ENCODE measurements at places on chromosomes 3 and 15.

- no peak for DNase-seq
Observed at GRCh38 chr3:12894629-12895028, 53.3 kb upstream of the RPL32 start.

GRCh38 chr3:11616551-11616950, 27.2 kb downstream of the VGLL4 start:
- no peak for DNase-seq

DNA sequence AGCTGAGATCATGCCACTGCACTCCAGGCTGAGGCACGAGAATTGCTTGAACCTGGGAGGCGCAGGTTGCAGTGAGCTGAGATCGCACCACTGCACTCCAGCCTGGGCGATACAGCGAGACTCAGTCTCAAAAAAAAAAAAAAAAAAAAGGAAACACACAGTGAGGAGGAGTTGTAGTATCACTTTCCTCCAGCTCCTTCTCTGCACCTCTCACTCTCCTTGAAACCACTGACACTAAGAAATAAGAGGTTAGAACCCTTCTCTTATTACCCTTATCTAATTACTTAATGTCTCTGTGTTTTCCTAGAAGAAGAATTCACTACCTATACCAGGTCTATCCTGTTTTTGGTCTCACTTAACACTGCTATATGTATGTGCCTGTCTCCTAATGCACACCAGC, 31.7 kb downstream of the RAB27A start:
- no peak for DNase-seq

- peak; percentile 20 for DNase-seq
Observed at GRCh38 chr15:41115161-41115651, 874 bp downstream of the INO80 start.

DNA sequence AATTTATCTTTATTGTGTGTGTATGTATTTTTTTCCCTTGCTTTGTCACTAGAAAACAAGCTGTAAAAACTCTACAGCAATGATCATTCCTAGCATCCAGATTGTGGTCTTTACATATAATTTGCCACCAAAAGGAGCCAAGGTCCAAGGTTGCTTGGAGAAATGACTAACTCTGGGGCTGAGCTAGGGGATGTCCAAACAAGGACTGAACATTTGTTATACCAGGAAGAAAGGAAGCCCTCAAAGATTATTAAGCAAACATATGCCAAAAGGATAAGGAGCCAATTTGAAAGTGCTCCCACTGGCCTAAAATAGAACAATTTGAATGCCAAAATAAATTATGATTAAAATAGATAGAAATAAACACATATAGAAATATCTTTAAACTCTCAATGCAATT, 293.3 kb downstream of the ZIC1 start:
- DNase-seq, result no peak

- DNase-seq, result no peak
Observed at GRCh38 chr3:16252988-16253387, 11.8 kb downstream of the DPH3 start.

- no peak for DNase-seq
Observed at GRCh38 chr3:14220933-14221332, 42.3 kb downstream of the LSM3 start.

DNA sequence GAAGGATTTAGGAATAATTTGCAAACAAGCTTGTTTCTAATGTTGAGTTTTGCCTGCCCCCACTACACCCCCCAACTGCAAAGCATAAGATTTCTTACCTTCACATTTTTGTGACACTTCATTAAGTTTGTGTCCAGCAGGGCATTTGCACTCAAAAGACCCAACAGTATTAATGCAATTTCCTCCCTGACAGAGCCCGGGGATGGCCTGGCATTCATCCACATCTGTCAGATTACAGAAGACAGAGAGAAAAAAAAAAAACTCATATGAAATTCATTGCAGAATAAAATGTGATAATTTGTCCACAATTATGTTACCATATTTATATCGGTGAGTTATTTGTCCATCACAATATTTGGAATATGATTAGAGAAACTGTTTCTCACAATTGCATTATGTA, 111.5 kb downstream of the FBN1 start:
- DNase-seq, result no peak

DNA sequence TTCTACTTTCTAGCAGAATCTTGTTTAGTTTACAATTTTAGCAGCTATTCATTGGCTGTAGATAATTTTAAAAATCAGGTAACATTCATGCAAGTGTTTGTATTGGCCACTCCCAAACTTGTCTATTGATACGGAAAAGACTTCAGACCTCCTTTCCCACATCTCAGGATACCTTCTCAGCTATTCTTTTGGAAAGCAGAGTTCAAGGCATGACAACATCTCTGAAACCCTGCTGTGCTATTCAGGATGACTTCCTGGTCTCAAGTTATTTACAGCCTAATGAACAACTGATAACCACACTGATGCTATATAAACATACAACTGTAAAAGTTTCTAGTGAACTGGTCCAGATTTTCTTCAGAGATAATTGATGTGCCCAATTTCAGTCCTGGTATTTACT, 55.8 kb downstream of the DZIP3 start:
- DNase-seq, result no peak

DNA sequence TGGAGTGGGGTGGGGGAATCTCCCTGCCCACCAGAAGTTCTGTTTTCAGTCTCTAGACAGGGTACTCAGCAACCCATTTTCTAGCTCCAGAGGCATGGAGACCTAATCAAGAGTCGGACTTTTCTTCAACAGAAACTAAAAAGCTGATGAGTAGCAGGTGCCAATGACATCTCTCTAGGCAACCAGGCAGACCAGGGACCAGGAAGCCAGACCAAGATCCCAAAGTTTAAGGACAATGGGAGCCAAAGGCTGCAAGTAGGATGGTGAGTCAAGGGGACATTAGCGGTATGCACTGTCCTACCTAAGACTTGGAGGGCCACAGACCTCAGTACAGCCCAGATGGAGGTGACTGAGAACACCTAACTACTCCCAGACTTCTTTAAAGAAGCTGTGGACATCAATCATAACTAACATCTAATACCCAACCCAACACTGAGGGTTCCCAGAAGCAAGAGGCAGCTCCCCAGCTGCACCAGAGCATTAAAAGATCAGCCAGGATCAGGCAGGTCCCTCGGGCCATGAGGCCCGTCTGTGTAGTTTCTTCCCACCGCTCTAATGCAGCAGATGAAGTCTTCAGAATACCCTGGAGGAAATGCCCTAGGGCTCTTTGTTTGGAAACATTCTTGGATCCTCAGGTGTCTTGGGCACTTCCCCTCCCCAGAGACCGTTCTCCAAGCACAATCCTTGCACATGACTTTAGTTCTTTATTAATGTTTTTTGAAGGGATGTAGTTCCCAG, 979 bp downstream of the CCDC71 start:
- no peak for DNase-seq

- no peak for DNase-seq
Observed at GRCh38 chr3:127781411-127782001, 40.8 kb downstream of the MGLL start.

- DNase-seq, result no peak
Observed at GRCh38 chr3:15903759-15904720, 106.3 kb upstream of the ANKRD28 start.

DNA sequence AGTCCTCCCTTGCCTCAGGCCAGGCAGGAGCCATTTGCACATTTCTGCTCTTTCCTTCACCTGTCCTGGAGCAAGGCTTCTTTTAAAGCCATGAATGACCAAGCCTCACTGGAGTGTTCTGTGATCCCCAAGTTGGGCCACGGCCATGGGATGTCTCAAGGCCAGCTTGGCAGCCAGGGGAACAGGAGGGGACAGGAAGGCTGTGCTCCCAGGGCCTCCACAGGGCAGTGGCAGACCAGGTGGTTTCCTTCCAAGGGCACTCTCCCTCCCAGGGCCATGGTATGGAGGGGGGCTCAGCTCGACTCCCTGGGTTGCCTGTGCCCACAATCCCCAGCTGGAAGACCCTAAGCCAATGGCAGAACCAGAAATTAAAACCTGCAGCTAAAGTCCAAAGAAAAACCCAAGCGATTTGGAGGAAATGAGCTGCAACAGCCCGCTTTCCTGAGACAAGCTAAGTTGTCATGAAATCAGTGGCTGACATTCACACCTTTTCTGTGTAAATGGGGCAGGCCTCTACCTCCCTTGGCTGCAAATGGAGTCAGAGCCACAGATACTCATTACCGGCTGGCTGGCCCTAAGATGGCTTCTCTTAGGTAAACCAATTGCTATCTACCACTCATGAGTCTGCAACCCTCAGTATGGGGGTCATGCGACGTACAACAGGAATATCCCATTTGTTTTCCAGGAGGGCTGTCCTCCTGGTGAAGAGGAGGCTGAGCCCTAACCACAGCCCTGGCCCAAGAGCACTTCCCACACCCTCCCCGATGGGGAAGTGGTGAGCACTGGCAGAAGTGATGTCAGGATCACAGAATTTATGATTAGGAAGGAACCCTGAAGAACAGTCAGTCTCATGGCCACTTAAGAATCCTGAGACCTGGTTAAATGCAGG, 83.3 kb downstream of the SNRK start:
- DNase-seq, result no peak

DNA sequence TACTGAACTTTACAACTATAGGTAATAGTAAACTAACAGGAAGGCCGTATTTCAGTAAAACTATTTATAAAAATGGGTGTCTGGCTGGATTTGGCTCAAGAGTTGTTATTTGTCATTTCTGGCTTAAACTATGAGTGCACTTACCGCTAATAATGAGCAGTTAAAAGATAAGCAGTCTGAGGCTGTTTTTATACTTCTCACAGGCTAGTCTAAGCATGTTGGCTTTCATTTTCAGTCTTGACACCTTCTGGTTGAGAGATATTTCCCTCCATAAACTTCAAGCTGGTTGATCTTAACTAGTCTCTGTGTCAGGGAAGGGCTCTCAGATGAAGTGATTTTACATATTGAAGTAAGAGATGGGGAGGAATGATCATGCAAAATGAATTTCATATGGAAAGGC, 96.1 kb downstream of the RSRC1 start:
- DNase-seq, result no peak

DNA sequence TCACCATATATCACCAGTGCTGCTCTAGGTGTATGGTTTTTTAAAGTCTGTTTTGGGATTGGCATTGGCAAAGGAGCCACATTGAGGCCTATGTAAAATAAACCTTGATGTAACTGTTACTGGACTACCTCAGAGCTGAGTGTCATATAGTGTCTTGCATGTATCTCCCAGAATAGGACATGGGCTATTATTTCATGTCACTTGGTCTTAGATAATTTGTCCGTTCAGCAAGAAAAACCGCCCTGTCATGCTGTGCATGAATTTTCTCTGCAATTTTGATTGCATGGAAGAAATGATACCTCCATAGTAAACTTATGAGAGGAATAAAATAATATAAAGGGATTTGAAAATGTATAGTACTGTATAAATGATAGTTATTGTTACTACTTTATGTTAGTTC, 59.6 kb downstream of the RNF13 start:
- DNase-seq, result no peak

GRCh38 chr15:63085289-63085688, 36.4 kb upstream of the LACTB start:
- DNase-seq, result no peak

GRCh38 chr3:58824285-58824684, 157.7 kb upstream of the FAM3D start:
- DNase-seq, result no peak

DNA sequence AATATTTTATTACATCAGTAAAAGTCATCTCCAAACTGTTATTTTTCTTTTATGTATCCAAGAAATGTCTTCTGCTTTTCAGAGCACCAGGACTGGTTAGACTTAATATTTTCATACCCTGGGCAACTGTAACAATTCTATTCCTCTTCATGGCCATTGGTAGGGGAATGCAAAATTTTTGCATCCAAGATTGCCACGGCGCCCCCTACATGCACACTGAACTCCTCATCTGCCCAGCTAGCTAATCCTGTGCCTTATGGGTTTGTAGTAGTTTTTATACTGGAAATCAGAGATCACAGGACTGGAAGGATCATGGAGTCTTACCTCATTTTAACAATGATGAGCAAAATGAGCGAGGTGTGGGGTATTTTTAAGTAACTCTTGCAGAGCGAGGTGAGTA, 74.2 kb downstream of the CRTC3 start:
- no peak for DNase-seq

- DNase-seq, result no peak
Observed at GRCh38 chr3:25663869-25664811, 567 bp downstream of the TOP2B start.

DNA sequence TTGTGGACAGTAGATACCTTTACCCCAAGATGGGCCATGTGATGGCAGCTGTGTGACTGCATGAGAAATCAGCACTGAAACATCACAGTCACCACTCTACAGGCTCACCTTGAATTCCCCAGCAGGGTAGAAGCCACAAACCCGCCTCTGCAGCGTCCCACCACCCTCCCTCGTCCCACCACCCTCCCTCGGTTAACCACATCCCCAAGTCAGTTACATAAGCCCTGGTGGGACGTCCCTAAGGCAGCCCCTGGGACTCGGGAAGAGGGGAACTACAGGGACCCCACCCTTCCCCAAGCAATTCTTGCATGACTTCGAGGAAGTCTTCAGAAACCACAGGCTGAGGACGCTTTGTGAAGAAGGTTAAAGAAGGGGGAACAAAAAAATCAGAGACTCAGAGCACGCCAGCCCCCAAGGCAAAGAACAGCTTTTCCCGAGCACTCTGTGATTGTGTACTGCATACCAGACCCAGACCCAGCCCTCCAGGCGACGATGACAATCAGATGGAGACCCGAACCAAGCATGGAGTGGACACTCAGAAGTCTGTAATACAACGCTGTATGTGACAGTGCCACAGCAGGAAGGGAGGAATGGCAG, 60.5 kb downstream of the SH3BP5 start:
- DNase-seq, result no peak

GRCh38 chr15:77588126-77588525, 44.6 kb downstream of the LINGO1 start:
- no peak for DNase-seq

GRCh38 chr3:169660709-169661360, 2.7 kb downstream of the MECOM start:
- DNase-seq, result no peak

DNA sequence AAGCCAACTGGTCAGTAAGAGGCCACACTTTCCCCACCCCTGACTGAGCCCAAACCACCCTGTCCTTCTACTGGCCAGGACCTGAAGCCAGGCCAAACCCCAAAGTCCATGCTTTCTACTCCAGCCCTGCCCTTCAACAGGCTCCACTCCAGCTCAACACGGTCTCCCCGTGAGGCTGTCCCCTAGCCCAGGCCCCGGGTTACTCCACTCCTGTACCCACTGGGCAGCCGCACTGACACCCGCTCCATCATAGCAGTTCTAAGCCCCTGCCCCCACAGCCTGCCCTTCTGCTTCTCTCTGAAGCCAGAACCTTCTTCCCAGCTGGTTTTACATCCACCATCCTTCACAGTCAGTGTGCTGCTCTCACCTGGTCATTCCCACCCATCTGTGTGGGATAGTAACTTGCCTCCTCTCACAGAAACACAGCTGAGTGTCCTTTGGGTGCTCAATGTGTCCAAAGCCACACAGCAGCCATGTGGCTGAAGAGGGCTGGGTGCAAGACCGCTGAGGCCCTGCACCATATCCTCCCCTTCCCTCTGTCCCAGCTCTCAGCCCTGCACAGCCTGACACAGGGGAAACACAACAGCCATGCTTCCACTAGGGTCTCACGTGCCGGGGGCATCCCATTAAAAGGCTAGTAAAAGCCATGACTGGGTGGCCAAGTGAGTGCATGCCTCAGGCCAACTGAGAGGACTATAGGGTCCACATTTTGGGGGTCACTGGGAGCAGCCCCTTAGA, 38.1 kb downstream of the TLE3 start:
- no peak for DNase-seq
